ENCODE measurements at places on chromosomes 7 and 10.

- DNase-seq = peak; percentile 32
Measured at GRCh38 chr7:131897016-131897789, 340.8 kb upstream of the PODXL start.

- no peak for DNase-seq
Measured at GRCh38 chr7:17863095-17863808, 77.0 kb downstream of the SNX13 start.

DNA sequence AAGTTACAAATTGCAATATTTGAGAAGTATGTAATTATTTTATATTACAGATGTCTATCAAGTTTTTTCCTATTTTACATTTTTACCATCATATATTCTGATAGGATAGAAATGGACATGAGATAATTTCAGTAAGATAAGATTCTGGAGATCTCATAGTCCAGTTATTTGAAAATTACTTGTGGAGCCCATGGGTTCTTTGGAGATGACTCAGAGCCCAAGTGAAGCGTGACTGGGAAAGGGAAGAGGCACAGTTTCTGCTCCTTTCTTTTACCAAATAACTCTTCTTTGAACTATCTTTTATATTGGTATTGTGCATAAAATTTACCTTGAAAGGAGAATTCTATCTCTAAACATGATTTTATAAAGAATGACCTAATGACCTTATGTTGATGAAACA lies 2.4 kb downstream of the CD36 start:
- peak; percentile 25 for DNase-seq

DNA sequence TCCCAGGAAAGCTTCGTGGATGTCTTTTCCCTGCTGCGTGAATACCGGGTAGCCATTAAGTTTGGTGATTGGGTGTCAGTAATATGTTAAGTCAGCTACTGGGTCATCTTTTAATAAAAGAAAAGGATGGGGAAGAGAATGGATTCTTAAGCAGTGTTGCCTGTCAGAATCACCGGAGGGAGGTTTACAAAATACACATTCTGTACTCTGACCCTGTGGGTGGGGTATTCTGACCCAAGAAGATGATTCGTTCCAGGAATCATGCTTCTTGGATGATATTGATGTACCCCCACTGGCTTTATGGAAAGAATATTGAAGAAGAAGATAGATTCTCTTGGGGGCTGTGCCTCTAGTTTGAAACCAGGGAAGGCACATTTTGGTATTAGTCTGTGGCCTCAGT lies 18.3 kb downstream of the SGPL1 start:
- DNase-seq = no peak

GRCh38 chr10:79013406-79013987 lies 55.3 kb upstream of the ZMIZ1 start:
- no peak for DNase-seq

Data from fibroblast of skin of left quadriceps (primary cell).